Naive B cell (primary cell): ENCODE measurements at places on chromosomes 6 and 20.

GRCh38 chr6:110705543-110705942 lies 109.7 kb downstream of the CDK19 start:
- H3K4me1 ChIP-seq = peaks cover 9% of the 10 kb centered on the region
- no peak for DNase-seq
- no peaks in the 10 kb centered on the region for H3K27me3 ChIP-seq
- H3K36me3 ChIP-seq = no peaks in the 10 kb centered on the region

- no peak for DNase-seq
- H3K27me3 ChIP-seq = no peaks in the 10 kb centered on the region
- H3K36me3 ChIP-seq = no peaks in the 10 kb centered on the region
- H3K4me3 ChIP-seq = no peak overlapping the region
- H3K4me1 ChIP-seq = no peaks in the 10 kb centered on the region
- no peak overlapping the region for H3K27ac ChIP-seq
Observed at GRCh38 chr6:129732034-129732433, 22.1 kb upstream of the ARHGAP18 start.

DNA sequence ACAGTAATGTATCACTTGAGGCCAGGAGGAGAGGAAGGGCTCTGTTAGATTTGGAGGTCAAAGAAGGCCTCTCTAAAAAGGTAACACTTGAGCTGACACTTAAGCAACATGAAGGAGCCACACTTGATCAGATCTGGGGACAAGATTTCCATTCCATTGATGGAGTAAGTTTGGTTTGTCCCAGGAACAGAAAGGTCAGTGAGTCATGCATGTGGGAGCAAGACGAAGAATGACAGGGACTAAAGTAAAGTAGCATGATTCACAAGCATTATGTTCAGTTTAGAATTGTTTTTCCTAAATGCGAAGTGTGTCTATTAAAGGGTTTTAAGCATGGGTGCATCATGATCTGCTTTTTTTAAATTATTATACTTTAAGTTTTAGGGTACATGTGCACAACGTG lies 47.4 kb downstream of the COL21A1 start:
- H3K36me3 ChIP-seq = no peaks in the 10 kb centered on the region
- no peak for DNase-seq

DNA sequence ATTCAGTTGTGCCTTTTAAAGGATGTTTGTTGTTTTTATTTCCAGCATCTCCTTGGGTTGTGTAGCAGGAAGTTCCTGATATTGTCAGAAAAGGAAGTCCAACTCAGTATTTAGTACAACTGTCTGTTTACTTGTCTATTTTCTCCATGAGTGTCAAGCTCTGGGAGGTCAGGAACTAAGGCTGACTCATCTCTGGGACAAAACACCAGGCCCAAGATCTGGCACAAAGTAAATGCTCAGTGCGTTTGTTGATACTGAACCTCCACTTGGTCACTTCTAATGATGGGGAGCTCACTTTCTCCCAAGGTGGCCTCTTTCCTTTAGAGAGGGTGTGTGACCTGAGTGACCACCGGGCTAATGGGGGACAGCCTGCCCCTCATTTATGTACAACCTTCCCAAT lies 12.6 kb upstream of the PIGU start:
- H3K27ac ChIP-seq = no peak overlapping the region
- no peaks in the 10 kb centered on the region for H3K36me3 ChIP-seq
- no peaks in the 10 kb centered on the region for H3K4me1 ChIP-seq
- no peak for DNase-seq
- H3K27me3 ChIP-seq = peaks cover 5% of the 10 kb centered on the region

- H3K36me3 ChIP-seq = no peaks in the 10 kb centered on the region
- no peaks in the 10 kb centered on the region for H3K4me1 ChIP-seq
- H3K27me3 ChIP-seq = no peaks in the 10 kb centered on the region
- DNase-seq = no peak
- no peak overlapping the region for H3K4me3 ChIP-seq
Observed at GRCh38 chr6:153207006-153207405, 75.9 kb upstream of the RGS17 start.

DNA sequence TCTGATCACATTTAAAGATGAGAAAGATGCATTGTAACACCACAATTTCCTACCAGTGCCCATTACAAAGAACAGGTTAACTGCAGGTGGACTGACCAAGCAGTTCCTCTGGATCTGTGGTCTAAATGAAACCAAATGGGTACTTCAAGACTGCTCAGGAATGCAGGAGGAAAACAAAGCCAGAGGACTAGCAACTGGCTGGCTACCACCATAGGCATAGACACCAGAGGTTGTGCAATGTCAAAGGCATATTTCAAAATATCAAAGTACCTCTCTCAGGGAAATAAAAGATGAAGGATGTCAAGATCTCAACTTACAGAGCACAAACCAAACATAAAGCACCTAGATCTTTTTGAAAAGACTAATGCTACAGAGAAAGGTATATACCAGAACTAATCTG lies 65.5 kb downstream of the GMDS start:
- peaks cover 14% of the 10 kb centered on the region for H3K4me1 ChIP-seq
- no peaks in the 10 kb centered on the region for H3K27me3 ChIP-seq
- peak overlapping the region; percentile 32 for H3K27ac ChIP-seq
- no peak for DNase-seq
- no peak overlapping the region for H3K4me3 ChIP-seq

DNA sequence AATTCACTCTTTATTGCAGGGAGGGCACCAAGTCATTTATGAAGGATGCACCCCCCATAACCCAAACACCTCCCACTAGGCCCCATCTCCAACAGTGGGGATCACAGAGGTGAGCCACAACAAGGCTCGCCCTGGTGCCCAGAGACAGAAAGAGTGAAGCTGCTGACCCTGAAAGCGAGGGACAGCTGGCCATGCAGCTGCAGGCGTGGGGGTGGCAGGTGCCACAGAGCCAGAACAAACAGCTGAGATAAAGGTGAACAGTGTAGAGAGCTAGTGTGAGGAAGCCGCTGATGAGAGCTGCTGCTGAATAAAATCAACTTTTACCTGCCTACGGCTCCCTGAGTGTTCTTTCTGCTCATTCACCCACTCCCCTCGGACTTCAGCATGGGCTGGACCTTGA lies 18.8 kb upstream of the RGS17 start:
- H3K4me1 ChIP-seq = no peaks in the 10 kb centered on the region
- H3K4me3 ChIP-seq = no peak overlapping the region
- no peaks in the 10 kb centered on the region for H3K27me3 ChIP-seq
- DNase-seq = no peak
- no peak overlapping the region for H3K27ac ChIP-seq
- H3K36me3 ChIP-seq = no peaks in the 10 kb centered on the region

- no peak overlapping the region for H3K27ac ChIP-seq
- no peak overlapping the region for H3K4me3 ChIP-seq
- no peaks in the 10 kb centered on the region for H3K36me3 ChIP-seq
- H3K4me1 ChIP-seq = peaks cover 26% of the 10 kb centered on the region
- no peak for DNase-seq
Observed at GRCh38 chr6:31162463-31163165, 4.2 kb downstream of the TCF19 start.
